ENCODE measurements at places on chromosomes 1 and 21.

- DNase-seq, result no peak
These were observed 1.3 kb downstream of the ATP6V0B start for GRCh38 chr1:43976045-43976444.

DNA sequence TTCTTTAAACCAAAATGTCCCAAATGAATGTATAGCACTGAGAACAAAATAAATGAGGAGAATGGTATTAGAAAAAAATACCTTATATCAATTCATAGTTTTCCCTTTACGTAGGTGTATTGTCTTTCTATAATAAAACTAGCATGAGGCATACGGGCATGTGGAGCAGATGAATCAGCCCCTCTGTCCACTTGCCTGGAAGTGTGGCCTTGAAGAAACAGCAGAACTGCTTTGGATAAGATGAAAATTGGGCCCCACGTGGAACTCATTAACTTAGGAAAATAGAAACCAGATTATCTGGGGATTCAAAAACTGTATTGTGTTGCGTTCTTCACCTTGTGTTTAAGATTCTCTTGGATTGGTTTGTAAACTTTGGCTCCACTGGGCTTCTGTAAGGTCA lies 356.8 kb upstream of the B3GALT2 start:
- DNase-seq, result peak; percentile 29

- peak; percentile 77 for DNase-seq
These were observed 357.8 kb downstream of the SIPA1L2 start for GRCh38 chr1:232271991-232272589.

- no peak for DNase-seq
These were observed 22.8 kb downstream of the SLC9C2 start for GRCh38 chr1:173580071-173580470.

DNA sequence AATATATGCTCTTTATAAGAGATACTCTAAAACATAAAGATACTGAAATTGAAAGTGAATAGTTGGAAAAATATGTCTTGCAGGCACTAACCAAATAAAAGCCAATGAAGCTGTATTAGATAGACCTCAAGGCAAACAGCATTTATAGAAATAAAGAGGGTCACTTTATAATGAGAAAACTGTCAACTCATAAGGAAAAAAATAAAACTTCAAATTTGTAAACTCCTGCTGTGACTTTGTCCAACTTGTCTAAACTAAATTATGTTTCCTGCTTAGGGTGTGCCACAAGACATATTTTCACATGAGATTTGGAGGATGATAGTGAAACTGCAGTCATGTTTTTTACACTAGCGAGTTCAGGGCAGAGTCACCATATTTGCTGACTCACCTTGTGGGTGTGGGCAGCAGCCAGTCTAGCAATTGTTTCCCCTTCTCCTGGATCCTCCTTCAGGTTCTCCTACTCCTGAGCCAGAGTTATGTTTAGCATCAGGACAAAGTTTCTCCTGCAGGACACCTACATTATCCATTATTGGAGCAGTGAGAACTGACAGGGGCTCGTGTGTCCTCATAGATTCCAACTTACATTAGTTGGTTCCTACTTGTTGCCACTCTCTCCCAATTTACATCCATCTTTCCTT lies 43.8 kb downstream of the CD53 start:
- peak; percentile 9 for DNase-seq

GRCh38 chr1:169491845-169492281 lies 6.1 kb upstream of the SLC19A2 start:
- DNase-seq, result no peak
